ENCODE measurements at places on chromosomes 11 and 22.
A peak's percentile ranks its signal among the peaks of the same experiment; 100 is the strongest.

- DNase-seq = no peak
Observed at GRCh38 chr11:13889552-13890249, 72.8 kb upstream of the SPON1 start.

- DNase-seq = no peak
Observed at GRCh38 chr11:64040684-64041322, 5.1 kb downstream of the FLRT1 start.

GRCh38 chr11:118953265-118953664 lies 2.8 kb upstream of the UPK2 start:
- DNase-seq = no peak

DNA sequence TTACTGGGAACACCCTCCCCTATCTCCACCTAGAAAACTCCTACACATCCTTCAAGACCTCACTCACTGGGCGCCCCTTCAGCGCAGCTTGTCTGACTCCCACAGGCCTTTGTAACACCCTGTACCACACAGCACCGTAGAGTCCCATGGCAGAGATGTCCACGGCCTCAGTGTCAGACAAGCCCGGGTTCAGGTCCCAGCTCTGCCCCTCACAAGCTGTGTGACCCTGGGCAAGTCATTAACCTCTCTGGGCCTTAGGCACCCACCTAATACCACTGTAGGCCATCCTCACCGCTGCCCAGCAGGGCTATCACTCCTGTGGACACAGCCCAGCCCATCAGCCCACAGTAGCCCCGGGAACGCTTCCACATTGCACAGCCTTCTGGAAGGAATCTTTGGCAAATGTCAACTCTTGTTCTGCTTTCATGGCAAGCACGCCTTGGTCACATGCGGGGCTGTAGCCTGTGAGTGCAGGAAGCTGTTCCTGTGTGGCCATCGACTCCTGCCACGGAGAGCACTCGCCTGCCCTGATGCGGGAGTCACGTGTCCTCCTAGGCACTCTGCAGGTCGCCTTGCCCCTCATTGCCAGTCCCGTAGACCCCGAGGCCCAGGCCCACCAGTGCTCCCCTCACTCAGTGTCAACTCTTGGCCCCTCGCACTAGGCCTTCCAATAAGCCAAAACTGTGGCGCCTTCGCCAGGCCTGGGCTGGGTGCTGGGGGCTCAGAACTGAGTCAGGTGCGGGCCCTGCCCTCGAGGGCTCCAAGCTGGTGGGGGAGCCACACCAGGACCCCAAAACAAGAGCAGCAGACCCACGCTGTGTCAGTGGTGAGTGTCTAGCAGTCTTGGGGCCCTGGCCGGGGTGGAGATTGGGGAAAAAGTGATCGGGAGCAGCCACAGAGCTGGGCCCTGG lies 32.9 kb upstream of the RFPL3 start:
- no peak for DNase-seq

DNA sequence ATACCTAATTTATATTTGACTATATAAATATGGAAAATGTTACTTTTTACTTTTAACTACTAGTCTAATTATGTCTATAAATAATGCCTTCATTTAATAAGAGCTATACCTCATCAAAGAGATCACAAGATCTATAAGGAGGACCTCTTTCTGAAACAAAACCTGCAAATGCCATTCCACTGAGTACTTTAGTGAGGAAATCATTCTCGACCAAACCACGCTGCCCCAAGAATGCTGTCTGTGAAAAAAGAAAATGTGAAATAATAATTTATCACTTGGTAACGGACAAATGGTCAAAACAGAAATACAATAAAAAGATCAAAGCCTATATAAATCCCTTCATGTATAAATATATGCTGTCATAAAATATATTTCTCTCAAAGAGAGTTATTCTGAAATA lies 301.7 kb downstream of the SBF2 start:
- no peak for DNase-seq

DNA sequence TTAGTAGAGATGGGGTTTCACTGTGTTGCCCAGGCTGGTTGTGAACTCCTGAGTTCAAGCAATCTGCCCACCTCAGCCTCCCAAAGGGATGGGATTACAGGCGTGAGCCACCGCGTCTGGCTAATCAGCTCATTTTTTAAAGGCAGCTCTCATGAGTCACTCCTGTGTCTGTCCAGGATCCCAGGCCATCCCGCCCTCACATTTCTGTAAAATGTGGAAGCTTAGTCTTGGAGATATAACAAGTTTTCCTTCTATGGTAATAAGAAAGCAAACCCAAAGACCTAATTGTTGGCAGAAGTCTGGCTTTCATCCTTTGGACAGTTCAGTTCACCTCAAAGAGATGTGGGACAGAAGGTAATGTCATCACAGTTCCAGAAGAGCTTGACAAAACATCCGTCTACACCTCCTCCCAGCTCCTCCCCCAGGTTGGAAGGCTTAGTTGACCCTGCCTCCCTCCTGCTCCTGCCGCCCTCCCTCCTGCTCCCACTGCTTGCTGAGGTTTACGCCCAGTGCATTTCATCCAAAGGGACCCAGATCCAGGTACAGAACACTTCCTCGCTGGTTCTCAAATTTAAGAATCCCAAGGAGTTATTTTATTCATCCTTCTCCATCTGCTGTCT lies 6.4 kb downstream of the DRD2 start:
- DNase-seq = no peak

DNA sequence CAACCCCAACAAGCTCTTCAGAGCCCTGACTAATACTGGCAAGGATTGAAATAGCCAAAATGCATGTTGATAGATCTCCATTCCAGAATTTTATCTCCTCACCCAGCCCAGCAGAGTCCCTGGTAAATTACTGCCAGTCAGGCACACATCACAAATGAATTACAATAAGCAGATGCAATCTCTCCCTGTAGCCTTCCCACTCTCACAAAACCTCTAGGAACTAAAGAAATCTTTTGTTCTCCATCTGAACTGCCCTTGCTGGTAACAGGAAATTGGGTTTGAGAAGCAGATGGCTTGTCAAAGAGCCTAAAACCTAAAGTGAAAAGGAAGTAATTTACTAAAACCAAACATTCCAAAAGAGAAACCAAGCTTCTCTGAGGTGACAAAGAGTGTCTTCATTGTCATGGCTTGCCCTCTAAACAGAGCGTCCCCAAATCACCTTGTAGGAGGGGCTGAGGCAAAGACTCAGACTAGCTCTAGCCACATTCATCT lies 59.5 kb downstream of the FAM168A start:
- no peak for DNase-seq

DNA sequence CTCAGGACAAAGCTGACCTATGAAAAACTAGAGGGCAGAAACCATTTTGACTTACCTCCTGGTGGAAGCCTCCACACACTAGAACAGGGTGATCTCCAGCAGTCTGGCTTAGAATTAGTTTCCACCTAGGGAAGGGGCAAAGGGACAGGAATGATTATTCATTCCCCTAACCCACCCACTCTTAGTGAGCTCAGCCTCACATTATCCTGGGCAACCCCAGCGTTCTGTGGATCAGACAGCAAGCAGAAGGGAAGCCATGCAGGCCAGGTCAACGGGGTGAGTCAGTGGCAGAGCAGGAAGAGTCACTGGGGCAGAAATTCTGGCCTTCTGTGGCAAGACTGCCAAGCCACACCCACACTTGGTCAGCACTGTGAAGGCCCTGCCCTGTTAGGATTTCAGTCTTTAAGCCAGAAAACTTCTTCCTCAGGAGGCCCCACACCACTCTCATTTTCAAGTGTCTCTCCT lies 10.5 kb downstream of the NUMA1 start:
- DNase-seq = no peak

GRCh38 chr11:114617157-114618124 lies 21.9 kb upstream of the NXPE4 start:
- no peak for DNase-seq

- peak; percentile 40 for DNase-seq
Observed at GRCh38 chr11:95095858-95096587, 6.4 kb downstream of the ENDOD1 start.

DNA sequence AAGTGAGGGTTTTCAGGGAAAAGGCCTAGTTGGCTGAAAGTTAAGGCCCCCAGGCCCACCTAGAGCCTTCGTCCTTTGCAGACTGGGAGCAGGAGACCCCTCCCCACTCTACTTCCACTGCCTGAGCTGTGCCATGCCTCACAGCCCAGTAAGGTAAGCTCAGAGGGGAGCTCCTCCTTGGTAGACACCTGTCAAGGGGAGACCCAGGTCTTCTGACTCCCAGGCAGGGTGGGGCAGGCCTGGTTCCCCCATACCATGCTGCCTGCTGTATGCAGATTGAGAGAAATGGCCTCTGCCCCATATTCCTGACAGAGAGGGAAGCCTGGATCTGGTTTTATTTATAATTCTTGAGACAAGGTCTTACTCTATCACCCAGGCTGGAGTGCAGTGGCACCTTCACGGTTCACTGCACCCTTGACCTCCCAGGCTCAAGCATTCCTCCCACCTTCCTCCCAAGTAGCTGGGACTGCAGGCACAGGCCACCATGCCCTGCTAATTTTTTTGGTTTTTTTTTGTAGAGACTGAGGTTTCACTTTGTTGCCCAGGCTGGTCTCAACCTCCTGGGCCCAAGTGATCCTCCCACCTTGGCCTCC lies 697 bp downstream of the RAB36 start:
- no peak for DNase-seq

DNA sequence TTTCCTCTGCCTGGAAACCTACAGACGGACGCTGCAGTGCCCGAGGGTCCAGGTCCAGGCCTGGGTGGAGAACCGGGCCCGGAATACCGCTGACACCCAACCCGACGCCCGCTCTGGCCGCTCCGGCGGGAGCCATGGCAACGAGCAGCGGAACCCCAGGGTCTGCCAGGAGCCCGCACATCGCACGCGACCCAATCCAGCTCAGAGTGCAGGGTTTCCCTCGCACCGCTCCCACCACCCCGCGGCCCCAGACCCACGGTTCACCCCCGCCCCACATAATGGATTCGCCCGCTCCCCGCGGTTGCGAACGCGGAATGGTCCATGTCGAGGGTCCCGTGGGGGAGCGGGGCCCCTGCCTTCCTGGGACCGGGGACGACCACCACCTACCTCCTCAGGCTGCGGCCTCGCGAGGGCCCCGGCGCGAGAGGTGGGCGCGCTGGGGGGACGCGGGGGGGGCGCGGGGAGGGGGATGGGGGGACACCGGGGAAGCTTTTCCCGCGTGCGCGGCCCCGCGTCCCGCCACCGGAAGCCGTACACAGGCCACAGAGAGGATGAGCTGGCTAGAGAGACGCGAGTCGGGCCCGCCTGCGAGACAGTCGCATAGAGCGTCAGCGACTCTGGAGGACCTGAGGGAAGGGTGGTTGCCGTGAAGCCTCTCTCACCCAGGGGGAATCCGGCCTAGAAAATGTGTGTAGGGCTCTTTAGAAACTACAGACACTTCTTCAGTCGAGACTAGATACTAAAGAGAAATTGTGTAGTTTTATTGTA lies at the start of gene SSRP1:
Gene SSRP1 (minus strand): TSS at position 550 of the 768 bp plus-strand sequence. CDS start 771 bp downstream, outside the sequence.
- DNase-seq = peak; percentile 65

GRCh38 chr11:37264783-37265182 lies 666.7 kb upstream of the RAG2 start:
- no peak for DNase-seq

GRCh38 chr11:44574610-44575287 lies 9.3 kb downstream of the CD82 start:
- peak; percentile 90 for DNase-seq

GRCh38 chr11:27429761-27430393 lies 42.7 kb downstream of the LGR4 start:
- no peak for DNase-seq

DNA sequence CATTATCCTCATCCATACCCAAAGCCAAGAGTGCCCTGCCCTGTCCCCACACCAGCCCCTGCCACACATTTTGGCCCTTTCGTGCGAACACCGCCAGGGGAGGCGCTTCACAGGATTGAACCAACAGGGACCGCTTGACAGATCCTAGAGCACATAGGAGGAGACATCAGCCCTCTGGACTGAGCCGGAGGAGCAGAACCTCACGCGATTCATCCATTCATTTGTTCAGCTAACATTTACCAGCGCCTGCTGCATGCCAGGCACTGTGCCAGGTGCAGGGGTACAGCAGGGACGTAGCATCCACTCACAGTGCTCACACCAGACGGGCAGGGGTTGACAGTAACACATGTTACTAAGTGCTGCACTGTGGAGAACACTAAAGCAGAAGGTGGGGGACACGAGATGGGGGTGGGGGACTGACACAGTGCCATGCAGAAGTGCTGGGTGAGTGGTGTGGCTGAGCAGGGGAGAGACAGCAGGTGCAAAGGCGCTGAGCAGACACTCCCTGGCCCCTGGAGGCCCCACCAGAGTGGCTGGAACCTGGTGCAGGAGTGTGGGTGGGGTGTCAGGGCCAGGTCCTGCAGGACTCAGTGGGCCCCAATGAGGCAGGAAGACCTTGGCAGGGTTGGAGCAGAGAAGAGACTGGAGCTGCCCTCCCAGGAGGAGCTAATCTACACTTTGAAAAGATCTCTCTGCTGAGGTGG lies 3.4 kb downstream of the GNAZ start:
- no peak for DNase-seq

- DNase-seq = no peak
Observed at GRCh38 chr11:125750629-125751028, 4.5 kb downstream of the PATE1 start.

DNA sequence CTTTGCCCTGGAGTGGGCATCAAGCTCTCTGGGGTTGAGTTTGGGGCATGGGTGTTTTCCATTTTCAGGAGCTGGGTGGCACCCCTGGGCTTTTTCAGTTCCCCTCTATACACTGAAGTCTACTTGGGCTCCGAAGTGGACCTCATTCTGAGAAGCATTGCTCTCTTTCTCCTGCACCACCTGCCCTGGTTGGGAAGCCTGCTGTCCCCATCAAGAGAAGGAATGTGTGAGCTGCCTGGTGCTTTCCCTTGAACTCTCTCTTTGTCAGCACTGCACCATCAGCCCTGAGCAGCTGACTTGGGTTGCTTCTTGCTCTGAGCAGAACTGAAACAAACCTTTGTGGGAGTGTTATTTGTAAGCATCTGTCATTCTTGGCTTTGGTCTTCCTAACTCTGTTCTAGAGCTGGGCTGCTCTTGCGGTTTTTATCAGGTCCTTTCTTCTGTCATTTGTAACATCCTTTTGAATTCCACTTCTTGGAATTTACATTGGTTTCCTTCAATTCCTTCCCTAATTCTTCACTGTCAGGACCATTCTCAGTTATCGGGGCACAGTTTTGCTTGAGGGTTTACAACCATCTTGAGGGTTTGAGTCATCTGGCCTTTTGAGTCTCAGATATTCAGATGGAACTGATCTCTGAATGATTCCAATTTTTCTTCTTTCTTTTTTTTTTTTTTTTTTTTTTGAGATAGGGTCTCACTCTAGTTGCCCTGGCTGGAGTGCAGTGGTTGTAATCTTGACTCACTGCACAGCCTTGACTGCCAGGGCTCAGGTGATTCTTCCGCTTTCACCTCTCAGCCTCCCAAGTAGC lies 20.5 kb downstream of the UBE2L3 start:
- DNase-seq = no peak

GRCh38 chr11:77299528-77299993 lies 1.9 kb downstream of the GDPD4 start:
- DNase-seq = no peak

DNA sequence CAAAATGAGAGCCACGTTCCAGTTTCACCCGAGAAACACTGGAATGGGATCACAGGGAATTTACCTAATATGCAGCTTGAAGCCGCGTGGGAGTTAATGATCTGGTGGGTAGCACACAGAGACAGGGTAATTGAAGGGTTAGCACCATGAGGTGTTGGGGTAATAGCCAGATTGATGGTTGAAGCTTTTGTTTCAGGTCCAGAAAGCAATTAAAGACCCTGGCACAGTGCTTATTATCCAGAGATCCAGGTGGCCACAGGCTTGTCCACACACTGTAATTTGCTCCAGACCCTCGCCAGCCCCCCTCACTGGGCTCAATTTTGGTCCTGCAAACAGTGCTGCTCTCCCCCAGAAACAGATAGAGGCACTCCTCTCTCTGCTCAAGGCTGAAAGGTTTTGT lies 282.5 kb upstream of the ISX start:
- DNase-seq = no peak
